Cortex of kidney (tissue), 1 donor: ENCODE measurements at places on chromosomes 4 and X.

GRCh38 chrX:19440713-19441112 lies 74.6 kb downstream of the MAP3K15 start:
- DNase-seq = no peak

DNA sequence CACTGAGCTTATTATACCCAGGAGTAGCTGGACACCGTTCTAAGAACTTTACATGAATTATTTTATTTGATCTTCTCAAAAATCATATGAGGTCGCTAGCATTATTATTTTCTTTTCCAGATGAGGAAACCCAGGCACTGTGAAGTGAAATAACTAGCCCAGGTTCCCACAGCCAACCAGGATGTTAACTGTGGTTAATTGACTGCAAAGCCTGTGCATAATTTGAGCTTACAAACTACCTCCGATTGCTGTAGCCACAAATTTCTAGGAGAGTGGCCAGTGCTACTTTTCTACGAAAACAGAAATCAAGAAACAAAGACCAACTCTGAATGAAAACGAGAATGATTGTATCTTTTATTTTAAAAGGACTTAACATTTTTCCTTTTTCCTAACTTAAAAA lies 27.2 kb downstream of the SPRY1 start:
- no peak for DNase-seq

DNA sequence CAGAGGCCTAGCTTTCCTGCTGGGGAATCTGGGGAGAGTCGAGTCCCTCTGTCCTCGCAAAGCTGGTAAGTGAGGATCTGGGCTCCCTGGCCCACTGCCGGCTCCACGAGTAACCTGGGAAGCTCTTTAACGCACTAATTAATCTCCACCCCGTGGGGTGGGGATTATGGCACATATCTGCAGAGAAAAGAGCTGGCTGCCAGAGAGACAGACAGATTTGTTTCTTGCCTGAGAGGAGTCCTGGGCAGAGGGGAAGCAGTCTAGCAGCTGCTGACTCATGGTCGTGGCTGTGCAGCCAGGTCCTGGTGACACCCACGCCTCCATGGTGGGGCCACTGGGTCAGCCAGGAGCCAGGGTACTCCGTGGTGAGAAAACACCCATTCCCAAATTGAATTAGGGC lies 14.0 kb downstream of the SORCS2 start:
- no peak for DNase-seq

DNA sequence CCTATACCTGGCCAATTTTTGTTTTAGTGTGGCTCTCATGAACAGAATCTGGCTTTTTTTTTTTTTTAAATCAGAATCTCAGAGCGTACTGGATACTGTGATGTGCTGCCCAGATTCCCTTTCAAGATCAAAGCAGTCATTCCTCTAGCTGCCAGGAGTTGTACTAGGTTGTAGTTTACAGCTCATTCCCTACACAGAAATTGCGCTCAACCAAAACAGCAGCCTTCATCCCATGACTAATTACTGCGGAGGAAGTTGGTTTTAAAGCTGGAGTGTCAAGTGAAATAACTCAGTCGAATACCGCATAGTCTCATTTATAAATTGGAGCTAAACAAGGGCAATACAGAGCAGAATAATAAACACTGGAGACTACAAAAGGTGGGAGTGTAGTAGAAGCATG lies 12.2 kb upstream of the TMPRSS11B start:
- no peak for DNase-seq

DNA sequence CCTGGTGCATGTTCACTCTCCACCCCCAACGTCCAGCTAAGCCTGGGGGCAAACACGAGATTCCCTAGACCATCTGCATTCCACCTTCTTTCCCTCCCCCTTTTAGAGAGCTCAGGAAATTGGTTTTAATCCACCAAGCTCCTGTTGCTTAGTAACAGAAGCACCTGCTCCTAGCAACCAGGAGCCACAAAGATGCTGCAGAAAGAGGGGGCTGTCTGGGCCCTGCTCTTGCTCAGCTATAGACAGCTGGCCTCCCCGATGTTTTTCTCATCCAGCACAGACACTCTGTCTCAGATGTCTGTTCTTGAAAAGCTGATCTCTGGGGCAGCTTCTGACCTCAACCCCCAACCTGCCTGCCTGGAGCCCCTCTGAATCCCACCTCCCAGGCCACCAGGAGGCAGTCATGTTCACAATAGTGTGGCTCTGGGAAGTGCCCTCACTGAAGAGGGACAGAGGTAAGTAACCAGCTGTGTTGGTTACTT lies 71.5 kb downstream of the SLC16A2 start:
- DNase-seq = no peak

DNA sequence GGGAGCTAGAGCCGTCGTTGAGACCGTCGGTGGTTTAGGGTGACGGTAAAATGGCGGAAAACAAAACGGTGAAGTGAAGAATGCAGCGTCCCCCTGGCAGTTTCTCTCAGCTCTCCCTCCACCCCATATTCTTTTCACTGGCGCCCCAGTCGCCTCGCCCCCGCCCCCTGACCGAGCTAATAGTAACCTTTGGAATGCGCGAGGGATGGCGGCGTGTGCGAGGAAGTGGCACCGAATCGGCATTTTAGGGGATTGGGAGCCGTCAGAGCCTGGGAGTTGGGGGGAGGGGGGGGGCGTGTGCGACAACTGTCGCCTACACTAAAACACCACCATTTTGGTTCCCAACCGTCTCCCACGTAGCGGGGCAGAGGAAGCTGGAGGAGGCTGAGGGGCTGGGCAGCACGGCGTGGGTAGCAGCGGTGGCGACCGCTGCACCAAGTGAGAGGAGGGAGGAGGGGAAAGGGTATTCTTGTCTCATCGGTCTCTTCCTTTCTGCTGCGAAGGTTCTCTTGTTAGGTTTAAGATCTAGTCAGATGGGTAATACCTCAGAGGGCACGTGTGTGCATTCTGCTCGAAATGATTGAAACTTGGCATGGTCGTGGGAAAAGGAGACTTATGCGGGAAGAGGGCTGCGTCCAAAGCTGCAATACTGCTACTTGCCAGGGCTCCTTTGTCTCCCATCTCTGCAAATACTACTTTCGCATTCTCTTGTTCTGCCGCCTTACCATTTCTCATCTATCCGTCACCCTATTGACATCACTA lies 840 bp downstream of the ZNF711 start:
- DNase-seq = no peak

DNA sequence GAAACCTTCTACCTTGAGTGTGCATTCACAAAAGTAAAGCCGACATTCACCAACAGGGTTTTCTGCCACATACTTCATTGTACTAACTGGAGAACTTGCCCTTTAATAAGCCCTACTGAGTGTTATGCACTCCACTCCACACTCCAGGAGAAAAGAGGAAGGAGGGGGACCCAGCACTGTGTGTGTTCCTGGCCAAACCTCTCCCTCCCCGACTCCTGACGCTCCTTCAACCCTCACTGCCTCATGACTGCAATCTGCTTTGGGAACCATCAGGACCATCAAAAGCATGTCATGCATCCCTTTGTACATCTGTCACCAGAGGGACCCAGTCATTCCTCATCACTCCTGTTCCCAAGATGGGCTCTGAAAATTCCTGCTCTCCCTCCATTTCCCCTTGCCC lies 143.7 kb downstream of the RASL11B start:
- DNase-seq = no peak

GRCh38 chrX:100829730-100830129 lies 9.5 kb downstream of the CSTF2 start:
- DNase-seq = no peak

GRCh38 chr4:8915201-8916200 lies 43.9 kb upstream of the HMX1 start:
- DNase-seq = no peak

DNA sequence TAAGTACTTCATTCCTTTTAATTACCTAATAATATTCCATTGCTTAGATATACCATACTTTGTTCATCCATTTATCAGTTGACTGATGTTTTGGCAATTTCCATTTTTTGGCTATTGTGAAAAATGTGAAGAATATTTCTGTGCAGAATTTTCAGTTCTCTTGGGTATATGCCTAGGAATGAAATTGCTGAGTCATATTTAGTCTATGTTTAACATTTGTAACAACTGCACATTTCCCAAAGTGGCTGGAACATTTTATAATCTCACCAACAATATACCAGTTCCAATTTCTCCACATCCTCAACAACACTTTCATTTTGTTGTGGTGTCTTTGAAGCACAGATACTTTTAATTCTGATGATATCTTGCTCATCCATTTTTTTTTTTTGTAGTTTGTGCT lies 215.5 kb downstream of the PDGFC start:
- DNase-seq = no peak

DNA sequence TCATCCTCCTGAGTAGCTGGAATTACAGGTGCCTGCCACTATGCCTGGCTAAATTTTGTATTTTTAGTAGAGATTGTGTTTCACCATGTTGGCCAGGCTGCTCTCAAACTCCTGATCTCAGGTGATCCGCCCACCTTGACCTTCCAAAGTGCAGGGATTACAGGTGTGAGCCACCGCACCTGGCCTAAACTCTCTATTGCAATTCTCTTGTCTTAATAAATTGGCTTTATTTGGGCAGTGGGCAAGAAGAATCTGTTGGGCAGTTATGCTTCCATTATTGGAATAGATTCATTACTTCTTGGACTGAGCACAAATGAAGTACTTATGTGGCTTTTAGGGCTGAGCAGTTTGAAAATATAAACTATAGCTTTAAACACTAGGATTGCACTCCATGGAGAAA lies 8.2 kb upstream of the GPAT3 start:
- DNase-seq = no peak
